ENCODE measurements at places on chromosomes 2 and 18.

- DNase-seq, result no peak
These were observed 20.4 kb downstream of the FAM178B start for GRCh38 chr2:96965781-96966514.

DNA sequence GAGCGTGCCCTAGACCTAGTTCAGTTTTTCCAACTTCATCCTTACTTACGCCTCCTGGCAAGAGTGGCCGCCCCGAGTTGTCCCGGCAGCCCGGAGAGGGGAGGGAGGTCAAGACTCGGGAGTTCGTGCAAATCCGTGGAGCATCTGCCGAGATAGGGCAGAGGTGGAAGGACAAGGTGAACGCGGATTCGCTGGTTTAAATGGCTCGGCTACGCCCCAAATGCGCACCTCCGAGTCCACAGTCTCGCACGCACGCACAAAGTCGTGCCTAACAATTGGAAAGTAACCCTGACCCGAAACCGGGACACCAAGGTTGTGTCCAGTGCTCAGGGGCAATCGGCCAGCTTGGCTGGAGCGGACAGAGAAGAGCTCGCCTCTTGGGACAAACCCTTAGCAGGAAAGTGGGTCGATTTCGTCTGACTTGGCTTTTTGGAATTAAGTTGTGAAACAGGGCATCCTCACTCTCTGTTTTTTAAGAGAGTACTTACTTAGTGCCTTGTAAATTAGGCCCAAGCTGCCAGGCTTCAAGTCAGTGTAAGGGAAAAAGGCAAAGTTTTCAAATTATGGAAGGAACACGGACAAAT lies 726 bp upstream of the SS18 start:
- DNase-seq, result peak; percentile 53

DNA sequence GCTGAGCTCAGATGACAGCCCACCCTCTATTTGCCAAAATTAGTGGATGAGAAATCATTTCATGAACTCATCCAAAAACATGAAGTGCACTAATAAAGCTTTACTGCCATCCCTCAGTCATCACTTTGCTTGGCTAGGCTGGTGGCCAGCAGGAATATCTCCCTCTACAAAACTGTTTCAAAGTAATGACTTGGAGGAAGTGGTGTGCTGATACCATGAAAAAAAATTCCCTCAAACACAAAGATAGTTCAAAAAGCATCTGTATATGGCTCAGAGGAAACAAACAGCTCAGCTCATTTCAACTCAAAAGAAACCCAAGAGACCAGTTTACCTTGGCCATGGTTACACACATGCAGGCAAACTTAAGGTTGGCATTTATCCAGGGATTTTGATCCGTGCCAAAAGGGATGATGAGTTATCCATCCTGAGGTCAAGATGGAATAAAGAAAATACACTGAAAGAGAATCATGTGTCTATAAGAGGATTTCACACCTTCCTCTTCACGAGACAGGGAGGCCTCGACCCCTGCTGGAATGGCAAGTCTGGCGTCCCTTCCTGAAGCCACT lies 18.4 kb upstream of the WIPF1 start:
- no peak for DNase-seq

DNA sequence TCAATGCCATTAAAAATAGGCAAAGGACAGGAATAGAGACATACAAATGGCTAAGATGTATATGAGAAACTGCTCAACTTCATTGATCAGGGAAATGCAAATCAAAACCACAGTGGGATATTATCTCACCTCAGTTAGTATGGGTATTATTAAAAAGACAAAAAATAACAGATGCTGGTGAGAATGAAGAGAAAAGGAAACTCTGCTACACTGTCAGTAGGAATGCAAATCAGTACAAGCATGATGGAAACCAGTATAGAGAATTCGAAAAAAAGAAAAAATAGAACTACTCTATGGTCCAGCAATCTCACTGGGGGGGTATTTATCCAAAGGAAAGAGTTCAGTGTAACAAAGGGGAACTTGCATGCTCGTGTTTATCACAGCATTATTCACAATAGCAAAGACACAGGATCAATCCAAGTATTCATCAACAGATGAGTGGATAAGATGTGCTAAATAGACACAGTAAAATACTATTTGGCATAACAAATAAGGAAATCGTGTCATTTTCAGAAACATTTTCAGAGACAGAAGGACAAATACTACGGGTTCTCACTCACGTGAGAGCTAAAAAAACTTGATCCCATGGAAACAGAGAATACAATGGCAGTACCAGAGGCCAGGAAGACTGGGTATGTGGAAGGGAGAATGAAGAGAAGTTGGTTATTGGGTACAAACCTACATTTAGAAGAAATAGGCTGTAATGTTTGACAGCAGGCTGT lies 60.6 kb downstream of the CCDC74A start:
- no peak for DNase-seq

DNA sequence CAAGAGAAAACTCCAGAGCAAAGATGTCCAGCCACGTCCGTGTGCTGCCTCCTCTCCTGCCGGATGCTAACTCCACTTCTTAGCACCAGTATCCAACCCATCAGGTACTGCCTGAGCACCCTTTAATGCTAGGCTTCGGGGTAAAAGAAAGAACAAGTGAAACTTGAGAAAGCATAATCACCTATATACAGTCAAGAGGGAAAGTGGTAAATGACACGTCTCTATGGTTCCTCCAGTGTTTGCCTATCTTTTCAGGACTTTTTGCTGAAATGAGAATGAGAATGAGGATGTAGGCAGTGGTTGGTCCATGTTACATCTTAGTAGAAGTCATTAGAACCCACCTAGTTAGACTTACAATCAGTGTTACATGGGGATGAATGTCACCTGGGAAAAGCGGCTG lies 47.9 kb downstream of the EPHA4 start:
- no peak for DNase-seq

DNA sequence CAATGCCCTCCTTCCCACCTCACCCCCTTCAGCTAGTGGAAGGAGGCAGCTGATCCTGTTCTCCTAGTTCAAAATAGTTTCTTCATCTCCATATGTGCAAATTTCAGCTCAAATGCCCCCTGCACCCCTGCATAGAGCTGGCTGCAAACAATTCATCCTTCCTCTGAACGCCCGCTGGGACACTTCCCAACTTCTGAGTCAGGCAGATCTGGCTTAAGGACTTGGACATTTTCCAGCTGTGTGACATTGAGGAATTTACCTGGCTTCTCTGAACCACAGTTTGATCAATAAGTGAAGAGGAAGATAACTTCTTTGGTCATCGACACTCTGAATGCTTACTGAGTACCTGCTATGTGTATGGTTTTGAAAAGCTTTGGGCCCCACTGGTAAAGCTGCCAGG lies 23.5 kb downstream of the PTGR3 start:
- no peak for DNase-seq

GRCh38 chr2:119548516-119549120 lies 4.4 kb downstream of the CFAP221 start:
- no peak for DNase-seq

GRCh38 chr2:238701341-238702206 lies 146.3 kb upstream of the TWIST2 start:
- DNase-seq, result no peak

DNA sequence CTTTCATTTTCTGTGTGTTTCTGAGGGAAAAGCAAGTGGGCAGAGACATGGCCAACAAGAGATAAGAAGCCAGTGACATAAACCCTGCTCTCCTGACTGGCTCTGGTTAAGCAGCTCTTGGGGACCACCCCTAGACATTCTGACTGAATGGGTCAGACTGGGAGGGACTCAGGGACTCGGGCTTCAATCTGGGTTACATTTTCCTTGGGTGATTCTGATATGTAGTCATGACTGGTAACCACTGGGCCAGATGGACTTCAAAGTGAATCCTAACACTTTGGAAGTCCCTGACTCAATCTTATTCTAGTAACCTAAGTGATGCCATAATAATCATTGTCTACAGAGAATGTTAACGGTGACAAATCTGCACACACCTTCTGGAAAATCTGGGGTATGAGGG lies 397.8 kb downstream of the NBAS start:
- DNase-seq, result no peak

DNA sequence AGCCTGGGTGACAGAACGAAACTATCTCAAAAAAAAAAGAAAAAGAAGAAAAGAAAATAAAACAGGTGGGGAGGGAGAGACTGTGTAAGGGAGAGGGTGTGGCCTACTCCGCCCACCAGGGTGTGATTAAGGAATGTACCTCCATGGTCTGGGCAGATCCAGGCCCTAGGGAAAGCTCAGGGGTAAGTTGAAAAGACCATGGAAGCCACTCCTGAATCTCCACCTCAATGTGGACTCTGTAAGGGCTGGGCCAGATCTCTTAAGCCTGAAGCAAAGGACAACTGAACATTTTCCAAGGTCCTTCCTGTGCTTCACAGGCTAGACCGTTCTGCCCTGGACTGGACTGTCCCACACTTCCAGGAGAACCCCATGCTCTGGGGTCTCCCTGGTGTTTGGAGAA lies 9.7 kb upstream of the ATG16L1 start:
- no peak for DNase-seq

DNA sequence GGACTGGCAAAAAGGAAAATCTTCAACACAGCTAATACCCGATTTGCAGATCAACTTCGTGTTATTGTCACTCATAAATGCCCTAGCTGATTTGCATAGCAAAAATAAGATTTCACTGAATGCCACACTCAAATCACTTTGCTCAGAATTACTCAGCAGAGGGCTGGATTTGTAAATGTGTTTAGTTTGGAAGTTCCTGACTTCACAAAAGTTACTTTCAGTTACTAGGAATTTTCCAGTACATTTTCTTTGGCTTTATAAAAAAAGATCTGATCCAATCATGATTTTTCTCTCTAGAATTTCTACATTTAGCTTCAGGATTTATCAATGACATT lies 433.3 kb upstream of the ID2 start:
- DNase-seq, result no peak

DNA sequence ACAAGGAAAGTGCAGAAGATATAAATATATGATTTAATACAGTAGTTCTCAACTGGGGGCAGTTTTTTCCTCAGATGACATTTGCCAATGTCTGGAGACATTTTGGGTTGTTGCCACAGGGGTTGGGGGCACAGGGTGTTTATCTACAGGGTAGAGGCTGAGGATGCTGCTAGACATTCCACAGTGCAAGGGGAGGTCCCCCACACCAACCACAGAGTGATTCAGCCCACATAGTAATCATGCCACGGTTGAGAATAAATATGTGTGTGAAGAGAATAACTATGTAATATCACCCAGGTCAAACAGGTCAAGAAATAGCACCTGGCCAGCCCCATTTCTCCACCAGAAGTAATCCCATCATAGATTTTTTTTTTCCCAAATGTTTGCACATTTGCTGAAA lies 17.9 kb downstream of the DYSF start:
- DNase-seq, result no peak

DNA sequence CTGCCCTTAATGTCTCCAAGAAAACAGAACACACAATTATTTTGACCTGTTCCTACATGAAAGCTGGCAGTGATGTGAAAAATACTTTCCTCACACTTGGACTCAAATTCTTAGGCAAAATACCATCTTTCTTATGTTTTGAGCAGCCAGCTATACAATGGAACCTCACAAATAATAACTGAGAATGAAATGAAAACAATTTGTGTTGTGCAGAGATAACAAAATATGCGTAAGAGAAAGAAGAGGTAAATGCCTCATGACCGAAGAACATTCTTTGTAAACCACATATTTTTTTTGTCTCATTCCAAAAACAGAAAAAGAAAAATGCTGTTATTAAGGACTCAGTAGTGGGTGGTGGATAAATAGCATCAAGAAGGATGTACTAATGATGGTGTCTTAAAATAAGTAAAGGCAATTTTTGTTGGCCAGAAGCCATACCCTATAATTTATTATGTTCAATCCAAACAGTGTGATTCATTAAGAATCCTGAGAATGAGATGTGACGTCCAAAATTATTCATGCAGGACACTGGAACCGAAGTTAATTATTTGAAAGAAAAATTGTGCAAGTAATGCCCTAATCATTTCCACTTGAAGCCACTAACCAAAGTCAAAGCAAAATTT lies 193.0 kb upstream of the NETO1 start:
- DNase-seq, result no peak

DNA sequence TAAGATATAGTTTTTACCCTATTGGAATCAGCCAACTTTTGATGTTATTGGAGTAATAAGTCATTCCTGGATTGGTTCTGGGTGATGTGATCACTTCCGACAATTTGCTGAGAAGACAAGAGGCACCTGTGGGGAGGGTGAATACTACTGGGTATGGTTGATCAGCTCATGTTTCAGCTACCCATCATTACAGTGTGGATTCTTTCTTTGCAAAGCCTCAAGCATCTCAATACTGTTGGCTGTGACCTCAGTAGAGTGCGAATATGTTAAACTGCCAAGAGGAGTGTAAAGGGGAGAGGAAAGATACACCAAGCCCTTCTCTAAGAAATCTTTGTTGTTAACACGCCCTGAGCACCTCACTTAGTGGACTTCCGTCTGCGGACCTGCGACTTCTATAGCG lies 317.7 kb downstream of the TDRD15 start:
- DNase-seq, result no peak
